ENCODE measurements at places on chromosomes 4 and X.

GRCh38 chr4:135166661-135167060, 965.1 kb upstream of the PABPC4L start:
- DNase-seq, result no peak

- no peak for DNase-seq
These were observed 262.7 kb upstream of the ETNPPL start for GRCh38 chr4:109025471-109026076.

- no peak for DNase-seq
These were observed 32.1 kb downstream of the CCKAR start for GRCh38 chr4:26458157-26458561.

GRCh38 chrX:12210971-12211370, 72.7 kb downstream of the FRMPD4 start:
- DNase-seq, result no peak

DNA sequence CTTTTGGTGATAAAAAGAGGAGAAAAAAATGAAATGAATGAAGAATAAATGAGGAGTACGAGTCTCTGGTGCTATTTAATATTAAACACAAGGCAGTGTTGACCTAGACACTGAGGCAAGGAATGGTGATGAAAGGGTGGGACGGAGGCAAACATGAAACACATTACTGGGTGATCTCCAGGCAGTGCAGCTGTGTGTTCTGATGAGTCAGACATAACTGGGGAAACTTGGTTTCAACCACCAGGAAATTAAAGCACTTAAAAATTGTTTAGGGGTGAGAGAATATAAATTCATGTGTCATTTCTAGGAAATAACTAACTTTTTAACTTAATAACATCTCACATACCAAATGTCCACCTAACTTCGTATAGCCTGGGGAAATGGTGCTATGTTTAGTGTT, 19.7 kb upstream of the CXCL6 start:
- DNase-seq, result no peak

- no peak for DNase-seq
These were observed 123.0 kb downstream of the RASGEF1B start for GRCh38 chr4:81348778-81349094.

GRCh38 chr4:127997534-127998388, 32.6 kb downstream of the ABHD18 start:
- peak; percentile 2 for DNase-seq

DNA sequence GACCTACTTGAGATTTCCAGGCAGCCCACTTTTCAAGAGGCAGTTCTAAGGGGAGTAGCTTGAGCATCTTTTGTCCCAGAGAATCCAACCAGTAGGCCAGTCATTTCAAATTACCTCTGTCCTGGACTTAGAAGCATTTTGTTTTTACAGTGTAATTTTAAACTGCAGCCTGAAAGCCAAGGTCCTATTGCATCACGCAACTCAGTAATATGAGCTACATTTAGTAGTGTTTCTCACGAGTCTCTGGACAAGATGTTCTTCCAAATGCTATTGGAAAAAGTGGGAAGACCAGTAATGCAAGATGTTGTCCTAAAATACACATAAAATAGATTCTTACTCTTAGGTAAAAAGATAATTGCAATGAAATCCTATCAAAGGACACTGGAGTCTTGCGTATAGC, 182.5 kb upstream of the ARX start:
- no peak for DNase-seq

DNA sequence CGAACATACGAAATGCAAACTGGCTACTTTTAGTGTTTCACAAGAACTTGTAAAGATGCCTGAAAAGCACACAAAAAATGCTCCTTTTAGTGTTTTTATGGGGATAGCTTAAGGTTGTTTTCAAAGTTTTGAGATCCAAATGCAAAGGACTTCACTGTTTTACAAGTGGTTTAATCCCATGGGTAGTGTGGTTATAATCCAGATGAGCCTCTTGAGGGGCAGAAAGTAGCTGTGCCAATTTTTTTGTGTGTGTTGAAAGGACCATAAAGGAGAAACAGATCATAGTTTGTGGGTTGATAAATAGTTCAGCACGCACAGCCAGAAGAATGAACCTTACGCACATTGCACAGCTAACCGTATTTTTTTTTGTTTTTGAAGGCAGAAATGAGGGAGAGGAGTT, 126.9 kb upstream of the GIMD1 start:
- DNase-seq, result no peak

Data from cerebellar cortex (tissue), 1 donor.